ENCODE measurements at places on chromosomes 5 and 9.

DNA sequence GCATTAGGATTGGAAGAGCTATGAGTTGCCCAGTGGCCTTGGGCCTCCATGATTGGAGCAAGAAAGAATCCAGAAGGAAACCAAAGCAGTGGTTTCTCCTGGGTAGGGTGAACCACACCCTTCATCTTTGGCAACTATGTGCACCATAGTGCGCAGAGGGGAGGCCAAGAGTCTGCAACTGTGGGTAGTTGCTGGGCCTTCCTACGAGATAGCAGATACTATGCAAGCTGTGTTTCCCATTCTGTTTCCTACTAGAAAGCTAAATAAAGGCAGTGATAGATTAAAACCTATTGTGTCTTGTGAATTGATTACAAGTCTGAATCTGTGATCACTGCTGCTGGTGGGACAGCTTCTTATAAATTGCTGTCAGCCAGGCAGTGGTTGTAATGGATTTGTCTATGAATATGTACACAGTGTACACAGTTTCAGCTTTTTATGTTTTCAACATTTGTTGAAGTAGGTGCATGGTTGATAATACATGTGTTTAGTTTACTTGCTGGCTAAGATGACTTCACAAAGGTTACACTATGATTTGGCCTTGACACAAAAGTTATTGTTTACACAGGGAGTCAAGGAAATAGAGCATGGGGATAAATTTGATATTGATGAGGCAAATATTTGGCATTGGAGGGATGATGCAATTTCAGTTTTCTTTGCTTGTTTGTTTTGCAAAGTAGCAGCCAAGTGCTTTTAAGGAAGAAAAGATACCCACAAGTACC, 23.7 kb upstream of the PDE8B start:
- DNase-seq, result no peak

GRCh38 chr5:155826611-155827507, 500.1 kb upstream of the SGCD start:
- no peak for DNase-seq

GRCh38 chr5:169941542-169941941, 38.8 kb downstream of the INSYN2B start:
- DNase-seq, result no peak

GRCh38 chr5:54616031-54616430, 98.5 kb downstream of the SNX18 start:
- DNase-seq, result no peak

GRCh38 chr5:78540335-78541085, 108.1 kb downstream of the LHFPL2 start:
- DNase-seq, result no peak
